ENCODE measurements at places on chromosomes 4 and X.
A peak's percentile ranks its signal among the peaks of the same experiment; 100 is the strongest.

DNA sequence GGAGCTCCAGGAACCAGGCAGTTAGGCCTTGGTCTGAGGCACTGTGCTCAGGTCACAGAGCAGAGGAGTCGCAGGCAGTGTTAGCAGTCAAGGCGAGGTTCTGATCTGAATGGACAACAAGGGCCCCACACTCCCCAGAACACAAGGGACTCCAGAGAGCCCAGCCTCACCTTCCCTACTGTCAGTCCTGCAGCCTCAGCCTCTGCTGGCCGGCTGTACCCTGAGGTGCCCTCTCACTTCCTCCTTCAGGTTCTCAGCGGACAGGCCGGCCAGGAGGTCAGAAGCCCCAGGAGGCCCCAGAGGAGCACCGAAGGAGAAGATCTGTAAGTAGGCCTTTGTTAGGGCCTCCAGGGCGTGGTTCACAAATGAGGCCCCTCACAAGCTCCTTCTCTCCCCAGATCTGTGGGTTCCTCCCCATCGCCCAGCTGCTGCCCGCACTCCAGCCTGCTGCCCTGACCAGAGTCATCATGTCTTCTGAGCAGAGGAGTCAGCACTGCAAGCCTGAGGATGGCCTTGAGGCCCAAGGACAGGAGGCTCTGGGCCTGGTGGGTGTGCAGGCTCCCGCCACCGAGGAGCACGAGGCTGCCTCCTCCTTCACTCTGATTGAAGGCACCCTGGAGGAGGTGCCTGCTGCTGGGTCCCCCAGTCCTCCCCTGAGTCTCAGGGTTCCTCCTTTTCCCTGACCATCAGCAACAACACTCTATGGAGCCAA, 26.2 kb downstream of the MAGEA9 start:
- no peak for DNase-seq

DNA sequence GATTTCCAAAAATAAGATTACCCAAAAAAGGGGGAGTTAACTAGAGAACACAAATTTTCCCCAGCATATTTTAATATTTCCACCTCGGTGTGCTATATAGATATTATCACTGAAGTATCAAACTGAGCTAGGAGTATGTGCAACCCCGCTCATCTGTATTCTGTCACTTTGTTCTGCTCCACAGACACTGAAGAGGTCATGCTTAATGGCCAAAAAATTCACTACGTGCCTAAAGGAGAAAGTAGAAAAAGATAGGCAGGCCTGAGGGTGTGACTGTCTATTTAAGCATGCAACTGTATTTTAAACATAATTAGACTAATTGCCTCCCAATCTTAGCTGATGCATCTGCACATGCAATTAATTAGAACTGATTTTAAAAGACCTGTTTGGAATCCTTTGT, 24.5 kb downstream of the SH3RF1 start:
- no peak for DNase-seq

DNA sequence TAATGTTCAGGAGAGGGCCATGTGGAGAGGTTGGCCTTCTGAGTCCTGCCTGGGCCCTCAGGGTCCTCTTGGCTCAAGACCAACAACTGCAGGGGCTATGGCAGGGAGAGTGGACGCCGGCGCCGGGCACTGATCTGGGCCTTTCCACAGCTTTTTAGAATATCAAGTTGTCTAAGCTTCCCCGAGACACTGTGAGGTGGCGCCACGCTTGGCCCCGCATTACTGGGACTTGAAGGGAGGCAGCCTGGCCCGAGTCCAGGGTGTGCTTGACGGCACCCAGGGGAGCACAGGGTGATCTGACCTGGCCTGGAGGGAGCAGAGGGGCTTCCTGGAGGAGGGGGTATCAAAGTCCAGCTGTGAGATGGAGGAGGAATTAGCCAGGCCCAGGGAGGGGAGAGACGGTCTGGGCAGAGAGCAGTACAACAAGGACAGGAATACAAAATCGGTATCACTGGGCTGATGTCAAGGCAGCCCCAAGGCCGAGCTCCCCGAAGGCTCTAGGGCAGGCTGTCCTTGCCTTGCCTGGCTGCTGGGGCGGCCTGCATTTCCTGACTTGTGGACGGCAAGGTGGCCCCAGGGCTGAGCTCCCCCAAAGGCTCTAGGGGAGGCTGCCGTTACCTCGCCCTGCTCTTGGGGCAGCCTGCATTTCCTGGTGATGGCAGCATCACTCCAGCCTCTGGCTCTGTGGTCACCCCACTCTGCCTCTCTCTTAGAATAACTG, 28.1 kb downstream of the ABLIM2 start:
- no peak for DNase-seq

DNA sequence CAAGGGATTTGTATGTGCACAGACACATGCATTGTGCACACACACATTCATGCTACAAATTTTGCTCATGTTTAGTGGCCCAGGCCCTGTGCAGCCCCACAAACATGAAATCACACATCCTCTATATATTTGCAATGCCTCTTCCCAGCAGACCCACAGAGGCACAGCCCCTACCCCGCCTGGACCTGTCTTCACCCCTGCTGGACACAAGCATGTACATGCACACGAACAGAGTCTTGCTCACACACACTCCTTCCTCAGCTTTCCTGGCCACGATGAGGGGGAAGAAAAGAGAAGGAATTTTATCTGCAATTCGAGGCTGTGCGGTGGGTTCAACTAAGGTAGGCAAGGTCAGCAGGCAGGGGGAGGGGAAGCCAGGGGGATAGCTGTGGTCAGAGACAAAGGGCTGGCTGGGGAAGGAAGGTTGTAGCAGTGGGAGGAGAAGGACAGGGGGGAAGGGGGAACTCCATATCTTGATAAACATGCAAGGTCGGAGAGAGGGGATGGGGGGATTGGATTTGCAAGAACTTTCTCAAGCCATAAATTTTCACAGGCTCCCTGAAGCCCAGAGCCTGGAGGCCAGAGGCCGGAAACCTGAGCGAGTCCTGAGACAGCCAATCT, 156.4 kb downstream of the EFNB1 start:
- no peak for DNase-seq

DNA sequence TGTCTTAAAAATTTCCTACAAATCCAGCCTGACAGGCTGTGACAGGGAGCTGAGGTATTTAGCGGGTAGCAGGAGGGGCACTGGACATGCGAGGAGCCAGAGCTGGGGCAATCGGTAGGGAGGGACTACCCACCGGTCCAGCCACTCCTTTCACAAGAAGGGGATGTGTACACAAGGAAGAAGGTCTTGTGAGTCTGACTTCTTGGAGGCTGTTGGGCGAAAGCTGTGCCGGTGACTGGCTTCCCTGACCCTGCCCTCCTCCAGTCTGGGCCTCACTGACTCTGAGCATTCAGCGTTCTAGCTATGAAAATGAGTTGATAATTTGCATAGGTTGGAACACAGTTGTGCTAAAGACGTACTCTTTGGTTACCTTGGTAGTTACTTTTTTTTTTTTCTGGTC, 12.7 kb upstream of the CXCL8 start:
- no peak for DNase-seq

DNA sequence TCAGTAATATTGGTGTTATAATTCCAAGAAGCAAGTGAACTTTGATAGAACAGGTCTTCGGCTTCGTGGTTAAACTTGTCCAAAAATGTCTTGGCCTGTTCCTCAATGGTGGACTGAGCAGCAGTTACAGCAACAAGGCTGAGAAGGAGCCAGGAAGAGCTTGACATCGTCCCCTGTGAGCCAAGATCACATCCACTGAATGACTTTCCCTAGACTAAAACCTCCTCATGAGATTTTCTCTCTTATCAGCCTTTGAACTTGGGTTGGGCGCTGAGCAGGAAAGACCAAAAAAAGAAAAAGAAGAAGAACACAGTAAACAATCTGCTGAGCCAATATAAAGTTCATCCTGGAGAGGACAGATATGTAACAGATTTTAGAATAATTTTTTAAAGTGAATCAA, at the start of gene ACE2:
Gene ACE2, minus strand, starts transcription at position 216 of the 400 bp plus-strand sequence. Its CDS starts 49 bp downstream, at position 167.
- DNase-seq, result no peak

GRCh38 chr4:96916711-96917110, 1076.8 kb downstream of the PDHA2 start:
- no peak for DNase-seq

DNA sequence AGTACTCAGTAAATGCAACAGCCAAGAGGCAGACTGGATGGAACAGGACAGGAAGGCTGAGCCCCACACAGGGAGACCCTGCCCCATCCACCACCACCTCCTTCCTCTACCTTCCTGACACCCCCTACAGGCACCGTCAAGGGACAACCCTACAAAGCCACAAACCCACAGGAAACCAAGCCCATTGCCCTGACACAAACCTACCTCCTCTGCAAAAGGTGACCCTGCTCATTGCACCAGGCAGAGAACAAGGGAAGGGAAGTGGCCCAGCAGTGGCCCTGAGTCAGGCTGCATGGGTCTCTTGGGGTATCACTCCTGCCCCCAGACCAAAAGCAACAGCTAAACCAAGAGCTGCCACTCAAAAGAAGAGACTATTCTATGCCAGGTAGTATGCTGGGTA, 21.0 kb downstream of the JAKMIP1 start:
- peak; percentile 50 for DNase-seq

DNA sequence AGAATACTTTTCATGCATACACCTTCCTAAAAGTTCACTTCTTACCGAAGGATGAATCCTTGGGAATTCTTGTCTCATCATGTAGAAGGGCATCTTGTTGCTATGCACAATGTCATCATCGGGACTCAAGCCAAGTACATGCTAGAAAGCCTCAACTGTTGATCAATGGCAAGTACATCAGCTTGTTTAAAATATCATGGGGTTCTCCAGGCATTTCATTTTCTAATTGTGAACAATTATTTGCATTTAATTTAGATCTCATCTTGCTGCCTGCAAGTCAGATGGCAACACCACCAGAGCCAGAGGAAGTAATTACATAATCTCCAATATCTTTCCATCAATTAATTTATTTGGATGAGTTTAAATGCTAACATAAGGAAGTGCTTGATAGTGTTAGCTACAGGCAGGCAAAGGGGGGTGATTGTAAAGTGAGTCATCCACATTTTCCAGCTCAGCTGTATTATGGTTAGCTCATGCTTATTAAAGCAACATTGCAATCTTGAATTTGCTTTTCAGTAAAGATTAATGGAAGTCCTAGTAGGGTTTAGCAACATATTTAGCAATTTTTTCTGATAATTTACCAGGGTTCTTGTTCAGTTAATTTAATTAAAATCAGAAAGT, 356.5 kb downstream of the CBLL2 start:
- DNase-seq, result no peak

DNA sequence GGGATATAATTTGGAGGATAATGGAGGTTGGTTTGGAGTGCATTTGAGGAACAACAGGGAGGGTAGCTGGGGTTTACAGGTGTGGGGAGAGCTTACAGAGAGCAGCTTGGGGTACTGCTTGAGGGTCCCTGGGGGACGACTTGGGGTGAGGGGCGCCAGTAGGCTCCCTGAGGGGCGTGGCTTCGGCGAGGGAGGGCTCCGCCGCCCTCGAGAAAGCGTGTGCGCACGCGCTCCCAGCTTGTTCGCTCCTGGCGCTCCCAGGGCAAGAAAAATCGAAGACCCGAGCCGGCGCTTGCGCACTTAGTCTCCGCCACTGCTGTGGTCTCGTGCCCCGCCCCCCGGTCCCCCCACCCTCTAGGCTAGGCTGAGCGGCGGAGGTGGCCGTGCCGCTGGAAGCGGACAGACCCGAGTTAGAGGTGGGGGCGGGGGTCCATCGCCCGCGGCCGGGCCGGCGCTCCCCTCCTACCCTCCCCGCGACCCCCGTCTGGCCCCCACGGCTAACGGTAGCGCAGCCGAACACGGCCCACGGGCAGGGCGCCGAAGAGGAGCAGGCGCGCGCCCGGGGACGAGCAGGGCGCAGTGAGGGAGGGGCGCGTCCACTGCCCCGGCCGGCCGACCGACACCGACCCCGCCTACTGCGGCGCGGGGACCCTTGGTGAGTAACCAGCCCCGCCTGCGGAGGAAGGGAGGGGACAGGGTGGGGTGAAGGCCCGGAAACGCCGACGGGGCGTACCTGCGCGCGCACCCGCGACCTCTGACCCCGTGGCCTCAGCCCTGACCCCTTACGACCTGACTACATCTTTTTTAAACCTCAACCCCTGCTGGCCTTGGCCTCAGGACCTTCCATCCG, 5.4 kb upstream of the CCDC120 start:
- DNase-seq, result peak; percentile 75

DNA sequence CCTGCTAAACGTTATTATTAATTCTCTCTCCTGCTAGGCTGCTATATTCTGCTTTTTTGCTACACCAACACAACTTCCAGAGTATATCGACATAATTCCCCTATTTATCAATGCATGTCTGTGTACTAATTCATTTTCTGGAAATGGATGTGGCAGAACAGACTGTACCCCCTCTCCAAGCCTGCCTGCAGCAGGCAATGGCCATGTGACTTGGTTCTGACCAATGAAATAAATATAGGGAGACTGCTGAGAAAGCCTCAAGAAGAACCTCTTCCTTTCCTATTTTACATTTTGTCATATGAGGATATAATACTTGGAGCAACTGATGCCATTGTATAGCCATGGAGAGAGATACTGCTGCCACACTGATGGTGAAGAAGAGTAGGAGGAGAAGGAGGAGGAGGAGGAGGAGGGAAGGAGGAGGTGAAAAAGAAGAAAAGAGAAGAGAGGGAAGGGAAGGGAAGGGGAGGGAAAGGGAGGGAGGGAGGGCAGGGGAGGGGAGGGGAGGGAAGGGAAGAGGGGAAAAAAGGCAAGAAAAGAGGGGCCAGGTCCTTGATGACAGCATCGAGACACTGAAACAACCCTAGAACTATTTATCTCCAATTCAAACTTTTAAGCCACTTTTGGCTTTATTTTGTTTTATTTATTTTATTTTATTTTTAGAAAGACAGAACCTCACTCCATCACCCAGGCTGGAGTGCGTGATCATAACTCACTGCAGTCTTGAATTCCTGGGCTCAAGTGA, 57.0 kb upstream of the SPP1 start:
- no peak for DNase-seq
